A549 treated with RU486 at 1 μM for 4 hours (cell line): ENCODE measurements at places on chromosomes 4 and X. TPM values are rescaled to one million over a fixed set of nuclear protein-coding genes. Genes with fewer than 3 reads are reported as not detected.

CSN1S1 gene
- total RNA-seq = not detected in 5 replicates

LEF1 gene
- 0.10 TPM in 1 of 5 replicates, not detected in the others for total RNA-seq

MAGEA11 gene
- not detected in 5 replicates for total RNA-seq

LRCH2 gene
- total RNA-seq = 0.02 TPM in 1 of 5 replicates, not detected in the others

XAGE1B gene
- total RNA-seq = 208 to 276 TPM (median 236 TPM) in 5 replicates

KLKB1 gene
- not detected in 5 replicates for total RNA-seq

BMX gene
- total RNA-seq = not detected in 5 replicates

NRK gene
- not detected in 5 replicates for total RNA-seq

SYN1 gene
- 0.11 to 0.31 TPM (median 0.21 TPM) in 5 replicates for total RNA-seq

MYL5 gene
- total RNA-seq = 9.6 to 14.0 TPM (median 10.8 TPM) in 5 replicates

SULT1B1 gene
- 0.14 TPM in 1 of 5 replicates, not detected in the others for total RNA-seq

TBX22 gene
- total RNA-seq = not detected in 5 replicates

SCML2 gene
- total RNA-seq = 6.7 to 9.8 TPM (median 8.0 TPM) in 5 replicates
